Activated T-helper 2 cell treated with anti-CD3 and anti-CD28 coated beads, Interferon-gamma antibody, Interleukin-2, Interleukin-4, amounts not matched to agents 10 μg/mL and 5 μg/mL and 100 μg/mL, durations not matched to agents 14 hours and 24 hours and 36 hours (primary cell): ENCODE measurements at places on chromosomes 7 and 10. TPM values are rescaled to one million over a fixed set of nuclear protein-coding genes. Genes with fewer than 3 reads are reported as not detected.

DNA sequence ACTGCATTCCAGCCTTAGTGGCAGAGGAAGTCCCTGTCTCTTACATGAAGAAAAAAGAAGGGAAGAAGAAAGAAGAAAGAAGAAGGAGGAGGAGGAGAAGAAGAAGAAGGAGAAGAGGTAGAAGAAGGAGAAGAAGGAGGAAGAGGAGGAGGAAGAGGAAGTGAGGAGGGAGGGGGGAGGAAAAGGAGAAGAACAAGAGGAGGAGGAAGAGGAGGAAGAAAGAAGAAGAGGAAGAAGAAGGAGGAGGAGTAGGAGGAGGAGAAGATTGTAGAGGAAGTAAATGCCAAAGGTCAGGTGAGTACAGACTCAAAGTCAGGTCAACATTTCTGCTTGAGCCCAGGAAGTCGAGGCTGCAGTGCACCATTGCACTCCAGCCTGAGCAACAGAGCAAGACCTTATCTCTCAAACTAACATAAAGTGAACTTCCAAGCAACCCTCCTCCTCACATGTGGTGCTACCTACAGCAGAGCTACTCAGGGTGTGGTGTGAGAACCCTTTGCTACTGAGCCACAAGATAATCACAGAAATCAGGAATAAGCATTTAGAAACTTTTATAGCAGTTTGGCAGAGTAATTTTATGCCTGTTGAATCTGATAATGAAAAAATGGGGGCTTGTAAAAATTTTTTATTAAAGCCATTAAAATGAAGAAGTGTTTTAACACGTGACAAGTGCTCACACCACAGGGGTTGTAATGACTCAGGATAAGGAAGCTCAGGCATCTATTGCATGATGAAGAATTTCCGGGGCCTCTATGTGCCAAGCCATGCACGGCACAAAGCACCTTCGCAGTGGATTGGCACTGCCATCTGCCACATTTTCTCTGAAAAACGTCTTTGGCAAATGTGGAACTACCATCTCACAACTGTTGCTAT lies 224.9 kb upstream of the AUTS2 start:
- no peaks in the 10 kb centered on the region for H3K36me3 ChIP-seq
- H3K4me1 ChIP-seq: no peaks in the 10 kb centered on the region
- no peak overlapping the region for H3K4me3 ChIP-seq

GRCh38 chr7:48011323-48011722 lies 17.6 kb downstream of the SUN3 start:
- H3K27me3 ChIP-seq: peaks cover 7% of the 10 kb centered on the region
- H3K27ac ChIP-seq: no peak overlapping the region
- DNase-seq: no peak
- no peak overlapping the region for H3K4me3 ChIP-seq
- no peaks in the 10 kb centered on the region for H3K36me3 ChIP-seq
- H3K4me1 ChIP-seq: no peaks in the 10 kb centered on the region

GRCh38 chr7:99824091-99824490 lies 3.7 kb upstream of the CYP3A43 start:
- no peaks in the 10 kb centered on the region for H3K36me3 ChIP-seq
- H3K4me1 ChIP-seq: no peaks in the 10 kb centered on the region
- DNase-seq: no peak
- no peak overlapping the region for H3K4me3 ChIP-seq
- H3K27me3 ChIP-seq: peaks cover 30% of the 10 kb centered on the region

DNA sequence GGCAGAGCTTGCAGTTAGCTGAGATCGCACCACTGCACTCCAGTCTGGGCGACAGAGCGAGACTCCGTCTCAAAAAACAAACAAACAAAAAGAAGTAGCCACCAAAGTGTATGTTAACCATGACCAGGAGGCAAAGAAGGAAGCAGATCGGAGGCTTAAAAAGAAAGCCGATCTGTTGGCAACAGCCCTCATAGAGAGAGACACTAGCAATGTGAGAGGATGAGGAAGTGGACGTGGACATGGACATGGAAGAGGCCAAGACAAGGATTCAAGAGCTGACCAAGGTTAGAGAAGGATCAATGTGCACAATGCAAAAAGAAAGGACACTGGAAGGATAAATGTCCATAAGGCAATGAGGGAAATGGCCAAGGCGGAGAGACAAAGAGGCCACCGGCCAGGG lies 14.9 kb upstream of the ADCK2 start:
- H3K27ac ChIP-seq: no peak overlapping the region
- no peak overlapping the region for H3K4me3 ChIP-seq
- no peaks in the 10 kb centered on the region for H3K36me3 ChIP-seq
- peaks cover 15% of the 10 kb centered on the region for H3K27me3 ChIP-seq
- H3K4me1 ChIP-seq: peaks cover 20% of the 10 kb centered on the region

GRCh38 chr7:107581387-107582013 lies 1.5 kb downstream of the BCAP29 start:
- no peak for DNase-seq
- no peak overlapping the region for H3K27ac ChIP-seq
- H3K36me3 ChIP-seq: peaks cover 34% of the 10 kb centered on the region
- no peaks in the 10 kb centered on the region for H3K27me3 ChIP-seq
- peak overlapping the region; percentile 64 for H3K4me3 ChIP-seq
- H3K4me1 ChIP-seq: peaks cover 27% of the 10 kb centered on the region

DNA sequence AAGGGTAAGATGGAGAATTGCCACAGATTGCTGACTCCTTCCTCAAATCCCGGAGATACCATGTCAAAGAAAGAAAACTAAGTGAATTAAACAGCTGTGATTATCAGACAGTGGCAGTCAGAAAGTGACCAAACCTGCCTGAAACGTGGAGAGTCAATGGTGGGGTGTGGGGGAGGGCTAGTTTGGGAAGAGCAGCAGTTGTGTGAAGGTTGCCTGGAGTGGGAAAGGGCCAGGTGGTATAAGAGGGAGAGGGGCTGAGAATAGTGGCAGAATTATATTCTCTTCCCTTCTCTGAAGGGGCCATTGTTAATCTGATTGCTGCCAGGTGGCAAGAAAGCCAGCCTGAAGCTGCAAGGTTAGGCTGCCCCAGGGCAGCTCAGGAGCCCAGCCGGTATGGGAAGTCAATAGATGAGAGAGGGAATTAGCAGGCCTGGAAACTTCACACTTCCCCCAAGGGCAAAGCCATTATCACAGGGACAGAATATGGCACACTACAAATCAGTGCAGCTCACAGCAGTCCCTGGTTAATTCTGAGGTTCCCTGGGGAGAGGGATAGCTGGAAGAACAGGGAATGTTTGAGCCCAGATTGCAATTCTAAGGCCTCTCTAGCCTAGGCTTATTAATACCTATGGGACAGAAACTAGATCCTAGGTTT lies 83.9 kb upstream of the ITGB1 start:
- no peak overlapping the region for H3K27ac ChIP-seq
- peaks cover 8% of the 10 kb centered on the region for H3K27me3 ChIP-seq
- no peak for DNase-seq
- no peaks in the 10 kb centered on the region for H3K36me3 ChIP-seq
- no peaks in the 10 kb centered on the region for H3K4me1 ChIP-seq

DNA sequence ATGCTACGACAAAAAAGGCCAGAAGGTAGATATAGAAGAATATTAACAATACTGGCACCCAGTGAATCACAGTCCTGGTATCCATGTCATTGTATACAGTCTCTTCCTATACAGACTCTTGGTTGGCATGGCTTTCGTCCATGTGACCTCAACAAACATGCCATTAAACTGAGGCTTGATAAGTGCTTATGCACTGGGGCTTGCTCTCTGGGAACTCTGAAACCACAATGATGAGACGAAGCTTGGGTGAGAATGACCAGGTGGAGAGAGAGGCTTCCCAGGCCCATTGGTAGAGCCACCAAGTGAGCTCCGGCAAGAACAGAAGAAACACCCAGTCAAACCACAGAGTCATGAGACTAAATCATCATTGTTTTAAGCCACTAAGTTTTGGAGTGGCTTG lies 33.2 kb downstream of the PNPLA8 start:
- no peak overlapping the region for H3K27ac ChIP-seq
- DNase-seq: no peak

GRCh38 chr10:101766753-101767599 lies 8.9 kb downstream of the FGF8 start:
- H3K4me3 ChIP-seq: no peak overlapping the region
- DNase-seq: no peak
- peaks cover 33% of the 10 kb centered on the region for H3K27me3 ChIP-seq
- H3K27ac ChIP-seq: no peak overlapping the region
- H3K36me3 ChIP-seq: no peaks in the 10 kb centered on the region

- peaks cover under 1% of the 10 kb centered on the region for H3K27me3 ChIP-seq
- no peak overlapping the region for H3K27ac ChIP-seq
- no peak for DNase-seq
- H3K4me3 ChIP-seq: no peak overlapping the region
These were observed 67.2 kb downstream of the COBL start for GRCh38 chr7:51249187-51249945.

- no peak overlapping the region for H3K27ac ChIP-seq
- no peak for DNase-seq
- peaks cover 30% of the 10 kb centered on the region for H3K4me1 ChIP-seq
- H3K27me3 ChIP-seq: no peaks in the 10 kb centered on the region
- no peak overlapping the region for H3K4me3 ChIP-seq
These were observed 23.6 kb downstream of the GNA12 start for GRCh38 chr7:2820508-2820934.

DNA sequence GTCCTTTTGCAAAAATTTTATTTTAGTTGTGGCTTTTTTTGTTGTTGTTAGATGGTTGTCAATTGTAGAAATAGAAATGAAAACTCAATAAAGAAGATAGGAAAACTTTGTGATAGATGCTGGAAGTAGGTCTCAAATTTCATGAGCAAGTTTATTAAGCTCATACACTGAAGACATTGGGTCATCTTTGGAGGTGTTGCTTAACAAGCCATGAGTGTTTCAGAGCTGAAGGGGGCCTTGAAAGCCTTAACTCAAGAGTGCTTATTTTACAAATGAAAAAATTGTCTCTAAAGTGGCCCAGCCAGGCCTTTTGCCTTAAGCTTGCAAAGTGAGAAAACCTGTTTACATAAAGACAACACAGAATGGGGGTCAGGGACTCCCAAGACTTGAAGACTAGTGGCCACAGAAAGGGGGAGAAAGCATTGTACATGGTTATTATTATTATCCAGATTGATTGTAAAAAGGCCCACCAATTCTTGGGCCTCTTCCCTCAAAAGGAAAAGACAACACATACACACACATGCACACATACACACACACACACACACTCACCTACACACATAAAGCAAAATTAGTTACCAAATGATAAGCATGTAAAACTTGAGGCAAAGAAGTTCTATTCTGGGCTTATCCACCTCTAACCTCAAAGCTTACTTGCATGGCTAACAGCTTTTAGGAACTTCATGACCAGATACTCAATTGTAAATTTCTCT lies 49.7 kb upstream of the GLCCI1 start:
- no peaks in the 10 kb centered on the region for H3K27me3 ChIP-seq
- no peak for DNase-seq
- H3K36me3 ChIP-seq: no peaks in the 10 kb centered on the region
- H3K4me3 ChIP-seq: no peak overlapping the region
- no peak overlapping the region for H3K27ac ChIP-seq
- peaks cover 27% of the 10 kb centered on the region for H3K4me1 ChIP-seq

DNA sequence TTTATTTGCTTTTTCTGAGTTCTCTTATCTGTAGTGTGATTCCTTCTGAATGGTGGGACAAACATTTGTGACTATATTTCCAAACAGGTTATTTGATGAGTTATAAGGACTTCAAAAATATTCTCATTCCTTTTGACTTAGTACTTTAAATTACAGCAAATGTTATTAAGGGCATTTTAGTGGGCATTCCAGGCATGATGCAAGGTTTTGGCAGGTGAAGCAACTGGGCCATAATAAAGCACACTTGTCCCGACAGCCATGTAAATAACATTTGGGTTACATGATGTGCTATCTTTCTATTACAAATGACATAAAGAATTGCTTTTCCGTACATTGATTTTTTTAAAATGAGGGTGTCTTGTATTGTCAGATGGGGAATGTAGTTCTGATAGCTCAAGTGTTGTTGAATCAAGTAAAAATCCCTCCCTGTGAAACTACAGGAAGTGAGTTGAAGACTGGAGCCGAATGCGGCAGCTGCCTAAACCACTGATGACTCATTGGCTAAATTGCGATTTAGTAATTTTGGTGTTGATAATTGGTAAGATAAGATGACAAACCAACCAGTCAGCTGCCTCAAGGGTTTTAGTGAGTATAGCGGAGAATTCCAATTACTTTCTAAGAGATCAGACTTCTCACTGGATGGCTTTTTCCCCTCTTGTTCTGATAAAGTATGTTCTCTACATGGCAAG lies 231.3 kb upstream of the NPY start:
- H3K27me3 ChIP-seq: peaks cover 40% of the 10 kb centered on the region
- H3K27ac ChIP-seq: no peak overlapping the region
- no peak overlapping the region for H3K4me3 ChIP-seq
- no peak for DNase-seq

- peak overlapping the region; percentile 71 for H3K4me3 ChIP-seq
- no peaks in the 10 kb centered on the region for H3K36me3 ChIP-seq
- DNase-seq: peak; percentile 41
- peaks cover 9% of the 10 kb centered on the region for H3K4me1 ChIP-seq
- H3K27me3 ChIP-seq: peaks cover 21% of the 10 kb centered on the region
These were observed 101.6 kb downstream of the DYNC2I1 start for GRCh38 chr7:158957921-158958491.

DNA sequence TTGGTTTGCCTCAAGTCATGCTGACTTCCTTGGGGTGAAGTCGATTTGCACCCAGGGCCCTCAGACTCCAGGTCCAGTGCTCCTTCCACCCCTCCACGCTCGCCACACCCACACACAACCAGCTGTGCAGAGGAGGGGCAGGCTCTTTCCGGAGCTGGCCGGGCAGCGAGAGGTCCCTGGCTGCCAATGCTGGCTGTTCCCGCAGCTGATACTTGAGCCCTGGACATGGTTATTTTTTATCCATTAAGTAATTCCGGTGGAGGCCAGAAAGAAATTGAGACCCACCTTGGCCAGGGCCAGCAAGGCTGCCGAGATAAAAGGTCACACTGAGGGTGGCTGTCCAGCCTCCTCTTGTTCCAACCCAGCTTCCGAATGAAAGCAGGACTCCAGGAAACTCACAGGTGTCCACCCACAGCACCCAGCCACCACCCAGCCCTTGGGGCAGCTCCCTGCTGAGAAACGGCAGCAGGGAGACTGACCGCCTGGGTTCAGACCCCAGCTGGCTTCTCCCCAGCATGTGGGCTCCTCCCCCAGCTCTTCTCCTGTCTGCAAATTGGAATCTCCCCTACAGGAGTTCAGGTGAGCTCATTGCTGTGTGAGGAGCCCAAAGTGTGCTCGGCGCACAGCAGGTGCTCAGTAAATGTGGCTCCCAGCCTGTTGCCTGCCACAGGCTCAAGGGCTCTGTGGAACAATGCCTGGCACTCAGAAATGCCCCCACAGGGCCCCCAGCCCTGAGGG lies 77.8 kb downstream of the PDGFA start:
- H3K27me3 ChIP-seq: no peaks in the 10 kb centered on the region
- H3K27ac ChIP-seq: no peak overlapping the region
- H3K4me3 ChIP-seq: no peak overlapping the region
- H3K4me1 ChIP-seq: no peaks in the 10 kb centered on the region
- DNase-seq: no peak

GRCh38 chr7:132419542-132419941 lies 156.7 kb downstream of the PLXNA4 start:
- DNase-seq: no peak
- H3K27me3 ChIP-seq: peaks cover 44% of the 10 kb centered on the region
- peaks cover 5% of the 10 kb centered on the region for H3K4me1 ChIP-seq
- no peak overlapping the region for H3K27ac ChIP-seq

The TCAF2 gene
- total RNA-seq: 37.0 and 38.6 TPM in 2 replicates

The IRF5 gene
- 25.0 and 26.0 TPM in 2 replicates for total RNA-seq

The FZD1 gene
- 0.80 and 0.84 TPM in 2 replicates for total RNA-seq

The ARID5B gene
- total RNA-seq: 34.9 and 35.7 TPM in 2 replicates

The AKR1E2 gene
- 8.3 and 10.1 TPM in 2 replicates for total RNA-seq

The HIBADH gene
- total RNA-seq: 23.1 and 27.9 TPM in 2 replicates

The SDK1 gene
- 0.48 and 1.2 TPM in 2 replicates for total RNA-seq

The PAPSS2 gene
- total RNA-seq: 0.21 and 0.25 TPM in 2 replicates
